ENCODE measurements at places on chromosomes 5 and 9.

- DNase-seq = no peak
Measured at GRCh38 chr9:123421186-123421585, 65.2 kb downstream of the CRB2 start.

DNA sequence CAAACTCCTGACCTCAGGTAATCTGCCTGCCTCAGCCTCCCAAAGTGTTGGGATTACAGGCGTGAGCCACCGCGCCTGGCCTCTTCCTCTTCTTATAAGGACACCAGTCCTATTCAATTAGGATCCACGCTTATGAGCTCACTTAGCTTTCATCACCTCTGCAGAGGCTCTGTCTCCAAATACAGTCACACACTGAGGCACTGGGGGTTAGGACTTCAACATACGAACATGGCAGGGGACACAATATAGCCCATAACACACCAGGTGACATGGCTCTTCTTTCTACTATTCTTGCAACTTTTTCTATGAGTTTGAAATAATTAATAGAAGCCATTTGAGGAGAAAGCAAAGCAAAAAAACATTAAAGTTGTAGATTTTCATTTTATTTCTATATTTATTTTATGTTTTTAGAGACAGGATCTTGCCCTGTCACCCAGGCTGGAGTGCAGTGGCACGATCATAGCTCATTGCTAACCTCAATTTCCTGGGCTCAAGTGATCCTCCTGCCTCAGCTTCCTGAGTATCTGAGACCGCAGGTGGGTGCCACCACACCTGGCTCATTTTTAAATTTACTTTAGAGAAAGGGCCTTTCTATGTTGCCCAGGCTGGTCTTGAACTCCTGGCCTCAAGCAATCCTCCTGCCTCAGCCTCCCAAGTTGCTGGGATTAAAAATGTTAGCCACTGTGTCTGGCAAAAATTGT is 6.0 kb upstream of the PRRT1B start:
- no peak for DNase-seq

GRCh38 chr9:109797509-109797908 is 17.5 kb downstream of the PALM2AKAP2 start:
- DNase-seq = no peak

- DNase-seq = no peak
Measured at GRCh38 chr5:41683181-41683580, 172.8 kb upstream of the PLCXD3 start.

DNA sequence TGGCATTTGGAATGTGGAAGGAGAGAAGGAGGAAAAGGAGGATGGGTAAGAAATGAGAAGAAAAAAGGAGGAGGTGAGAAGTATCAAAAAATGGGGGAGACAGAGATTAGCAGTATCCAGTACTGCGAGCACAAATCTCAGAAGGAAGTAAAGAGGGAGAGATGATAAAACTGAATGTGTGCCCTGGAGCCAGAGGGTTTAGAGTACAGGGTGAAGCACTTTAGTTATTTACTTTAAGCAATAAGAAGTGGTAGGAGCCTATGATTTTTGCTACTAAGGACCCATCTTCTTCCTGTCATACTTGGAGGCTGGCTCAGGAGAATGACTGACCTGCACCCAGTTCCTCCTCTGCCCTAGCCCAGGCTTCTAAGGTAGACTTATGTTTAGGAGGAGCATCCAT is 94.9 kb downstream of the ADRB2 start:
- no peak for DNase-seq

- no peak for DNase-seq
Measured at GRCh38 chr5:116473706-116474105, 100.9 kb downstream of the SEMA6A start.

DNA sequence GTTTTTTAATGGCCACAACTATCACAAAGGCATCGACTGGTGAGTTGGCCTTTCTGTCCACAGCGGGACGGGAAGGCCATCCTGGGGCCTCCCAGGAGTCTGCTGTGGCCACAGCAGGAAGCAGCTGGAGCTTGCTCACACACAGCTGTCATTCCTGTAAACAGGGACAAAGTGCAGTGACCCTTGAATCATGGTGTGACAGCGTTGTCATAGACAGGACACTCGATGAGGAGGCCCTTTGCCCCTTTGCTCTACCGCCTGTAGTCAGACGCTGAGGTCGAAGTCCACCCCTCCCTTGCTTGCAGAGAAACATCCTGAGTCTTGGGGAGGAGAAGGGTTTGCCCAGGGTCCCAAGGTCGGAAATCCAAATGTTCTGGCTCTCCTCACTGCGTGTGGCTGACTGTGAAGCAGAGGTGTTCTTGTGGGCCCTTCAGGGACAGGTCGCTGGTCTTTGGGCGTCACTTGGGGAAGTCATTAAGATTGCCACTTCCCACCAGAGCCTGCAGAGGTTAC is 35.1 kb downstream of the NDST1 start:
- DNase-seq = no peak

DNA sequence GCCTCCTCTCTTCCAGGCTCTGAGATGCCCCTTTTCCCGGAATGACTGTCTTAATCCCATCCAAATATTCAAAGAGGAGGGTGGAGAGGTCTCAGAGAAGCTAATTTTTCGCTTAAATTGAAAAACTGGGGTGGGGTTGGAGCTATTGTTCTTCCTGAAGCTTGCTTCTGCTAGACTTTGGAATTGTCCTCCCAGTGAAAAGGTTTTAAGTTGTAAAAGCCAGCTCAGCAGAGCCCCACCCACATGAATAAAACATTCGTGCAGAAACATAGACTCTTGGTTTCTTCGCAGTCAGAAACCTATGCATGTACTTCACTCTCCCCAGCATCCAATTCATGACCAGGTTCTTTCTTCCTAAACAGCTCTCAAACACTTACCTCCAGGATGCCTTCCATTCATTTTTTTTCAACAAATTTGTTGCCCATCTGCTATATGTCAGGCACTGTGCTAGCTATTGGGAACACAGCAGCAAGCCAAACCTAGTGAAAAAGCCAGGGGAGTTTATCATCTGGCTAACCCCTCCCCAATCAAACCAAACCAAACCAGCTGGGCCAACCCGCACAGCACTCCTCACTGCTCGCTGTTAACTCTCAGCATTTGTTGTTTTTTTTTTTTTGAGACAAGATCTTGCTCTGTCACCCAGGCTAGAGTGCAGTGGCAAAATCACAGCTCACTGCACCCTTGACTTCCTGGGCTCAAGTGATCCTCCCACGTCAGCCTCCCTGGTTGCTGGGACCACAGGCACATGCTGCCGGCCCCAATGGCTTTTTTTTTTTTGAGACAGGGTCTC is 37.9 kb upstream of the OCLN start:
- DNase-seq = no peak

DNA sequence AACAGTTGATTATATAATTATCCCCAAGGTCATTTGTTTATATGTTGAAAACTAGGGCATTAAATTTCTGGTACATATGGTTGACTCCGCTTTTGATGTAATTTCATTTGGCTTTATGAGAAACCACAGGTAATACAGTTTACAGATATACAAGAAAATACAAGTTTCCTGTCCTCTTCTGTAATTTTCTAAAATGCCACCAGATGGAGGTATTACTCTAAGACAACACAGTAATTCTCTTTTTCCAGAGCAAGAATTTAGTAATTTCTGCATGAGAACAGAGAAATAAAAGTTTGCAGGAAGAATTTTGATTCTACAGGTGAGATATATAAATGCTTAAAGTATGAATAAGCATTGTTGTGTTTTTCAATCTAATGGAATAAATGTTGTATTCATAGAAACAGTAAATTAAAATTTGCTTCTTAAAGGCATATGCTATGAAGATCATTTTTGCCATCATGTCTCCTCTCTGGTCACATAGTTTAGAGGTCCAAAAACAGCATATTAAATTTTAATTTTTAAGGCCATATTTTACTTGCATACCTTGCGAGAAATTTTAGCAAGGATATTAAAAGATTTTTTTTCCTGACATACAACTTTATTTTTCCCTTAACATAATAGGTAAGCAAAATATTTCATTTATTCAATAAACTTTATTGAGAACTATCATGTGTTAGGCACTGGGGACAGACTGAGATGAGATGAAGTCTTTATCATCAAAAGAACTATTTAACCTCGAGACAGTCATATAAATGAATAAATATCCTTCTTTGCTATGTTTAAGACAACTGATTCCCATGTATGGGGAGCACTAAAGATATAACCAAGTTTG is 22.7 kb downstream of the CHD1 start:
- DNase-seq = no peak

- DNase-seq = peak; percentile 85
Measured at GRCh38 chr9:125261501-125262293, at the start of gene GAPVD1. TSS of gene GAPVD1 (plus strand) at chr9:125261826. CDS start at chr9:125298922, 37,096 bp downstream.

DNA sequence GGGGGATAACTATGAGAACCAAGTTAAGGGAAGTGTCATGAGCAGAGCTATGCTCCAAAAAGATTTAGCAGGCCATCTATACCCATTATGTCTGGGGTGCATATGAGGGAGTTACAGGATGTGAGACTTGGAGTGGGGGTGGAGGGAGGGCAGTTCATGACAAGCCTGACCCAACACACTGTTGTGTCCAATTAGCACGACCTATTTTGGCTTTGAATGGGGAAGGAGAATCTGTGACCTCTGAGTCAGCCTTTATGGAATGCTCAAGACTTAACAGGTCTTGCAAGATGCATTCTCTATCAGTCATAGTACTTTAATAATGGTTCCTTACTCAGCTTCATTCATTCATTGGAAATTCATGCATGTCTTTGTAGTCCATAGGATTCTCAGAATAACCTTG is 71.7 kb downstream of the GRIA1 start:
- no peak for DNase-seq

DNA sequence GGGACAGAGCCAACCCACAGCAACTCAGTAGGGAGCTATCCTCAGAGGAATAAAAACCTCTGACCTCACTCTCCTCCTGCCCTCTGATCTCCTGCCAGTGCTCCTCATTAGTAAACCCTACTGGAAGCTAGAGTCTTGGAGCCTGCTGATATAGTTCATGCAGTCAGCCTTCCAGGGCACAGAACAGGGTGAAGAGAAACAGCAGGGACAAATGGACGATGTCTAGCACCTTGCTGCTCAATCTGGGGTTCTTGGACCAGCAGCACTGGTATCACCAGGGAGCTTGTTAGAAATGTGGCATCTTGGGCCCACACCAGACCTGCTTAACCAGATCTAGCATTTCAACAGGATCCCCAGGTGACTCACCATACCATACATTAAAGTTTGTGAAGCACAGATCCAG is 5.5 kb upstream of the GALNT12 start:
- DNase-seq = no peak

GRCh38 chr5:89991592-89991991 is 418.0 kb downstream of the CETN3 start:
- no peak for DNase-seq

DNA sequence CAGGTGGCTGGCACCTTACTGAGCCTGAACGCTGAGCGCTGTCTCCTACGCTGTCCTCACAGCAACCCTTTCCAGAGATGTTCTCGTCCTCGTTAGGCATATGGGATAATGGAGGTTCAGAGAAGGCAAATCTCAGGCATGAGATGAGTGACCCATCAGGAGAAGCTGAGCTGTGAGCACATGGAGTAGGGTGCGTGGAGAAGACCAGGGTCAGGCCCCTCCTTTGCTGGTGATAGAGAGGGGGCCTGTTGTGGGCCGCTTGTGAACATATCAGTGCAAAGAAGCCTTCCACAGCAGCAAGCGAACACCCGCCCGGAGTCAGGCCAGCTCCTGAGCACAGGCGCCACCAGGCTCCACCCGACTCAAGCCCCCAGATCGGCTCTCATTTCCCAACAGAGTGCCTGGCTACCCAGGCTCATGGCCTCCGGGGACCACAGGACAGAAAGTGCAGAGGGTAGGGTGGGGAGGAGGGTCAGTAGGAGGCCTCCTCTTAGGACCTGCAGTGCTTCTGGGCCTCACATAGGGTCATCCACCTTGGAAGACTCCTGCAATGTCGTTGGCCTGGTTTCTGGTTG is 15.0 kb upstream of the TIFAB start:
- no peak for DNase-seq

- no peak for DNase-seq
Measured at GRCh38 chr5:18099261-18099660, 465.0 kb downstream of the TAF11L14 start.
